Activated effector memory CD4-positive, alpha-beta T cell treated with Interleukin-2 at 50 U/mL for 16 hours (primary cell): ENCODE measurements at places on chromosomes 4 and X.
A peak's percentile ranks its signal among the peaks of the same experiment; 100 is the strongest.

DNA sequence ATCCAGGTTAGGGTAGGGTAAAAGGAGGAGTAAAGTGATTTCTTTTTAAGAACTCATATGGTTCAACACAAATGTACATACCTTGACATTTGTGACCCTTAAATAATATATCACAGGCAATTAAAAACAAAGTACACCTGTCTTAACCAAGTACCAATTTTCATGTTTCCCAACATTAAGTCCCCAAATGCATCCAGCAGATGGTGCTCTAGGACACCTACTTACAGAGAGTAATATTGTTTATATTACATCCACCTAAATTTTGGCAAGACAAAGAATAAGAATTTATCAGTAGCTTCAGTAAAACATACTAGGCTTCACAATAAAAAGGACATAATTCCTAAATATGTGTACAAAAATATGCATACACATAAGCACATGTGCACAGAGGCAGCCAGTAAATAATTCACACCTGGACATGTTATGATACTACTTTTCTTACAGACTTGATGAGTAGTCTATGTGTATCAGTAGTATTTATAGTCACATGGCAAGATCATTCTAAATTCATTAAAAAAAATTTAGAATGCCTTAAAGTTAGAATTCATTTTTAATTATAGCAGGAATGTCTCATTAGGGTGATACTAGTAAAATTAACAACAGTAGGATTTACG is 219.7 kb downstream of the DCLK2 start:
- DNase-seq: no peak

DNA sequence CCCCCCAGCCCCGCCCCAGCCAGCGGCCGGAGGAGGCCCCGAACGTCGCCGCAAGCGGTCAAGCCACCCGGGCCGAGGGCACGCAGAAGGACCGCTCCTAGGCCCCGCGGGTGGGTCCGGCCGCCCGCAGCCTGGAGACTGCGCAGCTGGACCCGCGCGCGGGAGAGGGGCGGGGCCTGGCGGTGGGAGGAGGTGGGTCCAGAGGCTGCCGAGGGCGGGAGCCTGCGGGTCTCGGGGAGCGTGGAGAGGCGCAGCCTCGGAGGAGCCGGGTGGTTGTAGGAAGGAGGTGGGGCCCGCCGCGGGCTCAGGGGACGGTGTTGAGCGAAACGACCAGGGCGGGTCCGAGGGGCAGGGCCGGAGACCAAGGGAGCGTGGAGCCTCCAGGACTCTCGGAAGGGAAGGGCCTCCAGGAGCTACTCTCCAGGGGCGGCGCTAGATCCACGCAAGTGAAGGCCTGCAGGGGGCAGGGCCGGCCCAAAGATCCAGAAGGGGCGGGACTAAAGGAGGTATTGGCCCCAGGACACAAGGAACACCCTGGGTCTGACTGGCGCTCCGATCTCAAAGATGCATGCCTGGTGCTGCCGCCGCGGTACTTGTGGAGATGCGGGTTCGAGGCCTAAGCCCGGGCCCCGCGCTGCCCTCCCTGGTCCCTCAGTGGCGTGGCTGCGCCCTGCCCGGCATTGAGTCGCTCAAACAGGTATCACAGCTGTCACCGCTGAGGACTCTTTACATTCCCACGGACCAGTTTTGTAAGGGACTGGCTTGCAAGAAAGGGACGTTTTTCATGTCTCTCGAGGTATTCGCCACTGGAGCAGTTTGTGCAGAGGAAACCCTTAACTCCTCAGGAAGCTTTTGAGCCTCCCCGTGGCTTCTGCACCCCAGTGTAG is 5.9 kb downstream of the TIMM17B start:
- DNase-seq: peak; percentile 68

- DNase-seq: no peak
These were observed 173.1 kb downstream of the STK32B start for GRCh38 chr4:5224340-5224739.

DNA sequence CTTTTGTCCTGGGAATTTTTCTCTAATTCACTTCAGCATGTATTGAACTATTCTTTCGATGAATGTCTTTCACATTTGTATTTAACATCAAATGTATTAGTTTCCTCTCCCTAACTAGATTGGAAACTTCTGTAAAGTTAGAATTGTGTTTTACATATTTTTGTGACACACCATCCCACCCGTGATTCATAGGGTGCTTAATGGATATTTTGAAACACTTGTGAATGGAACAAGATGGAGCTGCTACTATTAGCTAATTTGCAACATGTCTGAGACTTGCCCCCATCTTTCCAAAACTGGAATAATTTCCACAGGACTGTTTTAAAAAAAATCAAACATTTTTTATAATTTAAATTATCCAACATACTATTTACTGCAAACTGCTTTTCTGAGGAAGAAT is 30.2 kb upstream of the GNPDA2 start:
- no peak for DNase-seq

- no peak for DNase-seq
These were observed 903.8 kb downstream of the STIM2 start for GRCh38 chr4:27764526-27764837.

DNA sequence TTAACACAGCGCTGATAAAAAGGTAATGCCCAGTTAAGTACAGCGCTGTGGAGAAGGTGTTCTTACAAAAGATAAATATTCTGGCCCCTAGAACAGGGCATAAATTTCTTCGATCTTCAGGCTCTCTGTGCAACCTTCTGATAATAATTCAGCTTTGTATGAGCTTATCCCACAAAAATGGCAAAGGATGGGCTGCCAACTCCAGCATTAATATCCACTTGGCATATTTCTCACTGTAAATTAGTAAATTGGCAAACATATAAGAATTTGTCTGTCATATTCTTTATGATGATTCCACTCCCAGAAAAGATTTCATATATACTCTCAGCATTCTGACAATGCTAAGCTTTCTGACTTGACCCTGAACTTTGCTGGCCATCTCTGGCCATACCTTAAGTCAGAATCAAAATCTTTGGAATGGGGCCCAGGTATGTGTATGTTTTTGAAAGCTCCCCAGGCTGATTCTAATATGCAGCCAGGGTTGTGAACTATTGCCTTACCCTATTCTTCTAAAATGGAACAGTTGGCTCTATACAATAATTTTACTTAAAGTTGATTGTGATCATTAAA is 134.8 kb downstream of the FRYL start:
- no peak for DNase-seq

GRCh38 chr4:184351560-184352451 is 122.5 kb downstream of the IRF2 start:
- no peak for DNase-seq

DNA sequence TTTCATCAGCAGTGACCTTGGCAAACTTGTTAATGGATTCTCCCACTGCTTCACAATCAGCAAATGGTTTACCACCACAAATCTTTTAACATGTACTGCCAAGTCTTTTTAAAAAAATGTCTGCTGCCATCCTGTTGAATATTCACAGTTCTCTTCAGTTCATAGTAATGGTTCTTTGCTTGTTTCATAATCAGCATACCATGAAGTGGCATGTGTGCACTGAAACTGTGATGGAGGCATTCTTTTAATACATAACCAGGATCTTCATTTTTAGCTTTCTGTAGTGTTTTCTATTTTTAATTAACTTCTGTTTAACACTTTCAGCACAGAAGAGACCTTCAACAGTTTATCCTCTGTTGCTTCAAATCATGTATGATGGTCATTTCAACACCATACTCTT is 230.1 kb upstream of the ARSJ start:
- no peak for DNase-seq

DNA sequence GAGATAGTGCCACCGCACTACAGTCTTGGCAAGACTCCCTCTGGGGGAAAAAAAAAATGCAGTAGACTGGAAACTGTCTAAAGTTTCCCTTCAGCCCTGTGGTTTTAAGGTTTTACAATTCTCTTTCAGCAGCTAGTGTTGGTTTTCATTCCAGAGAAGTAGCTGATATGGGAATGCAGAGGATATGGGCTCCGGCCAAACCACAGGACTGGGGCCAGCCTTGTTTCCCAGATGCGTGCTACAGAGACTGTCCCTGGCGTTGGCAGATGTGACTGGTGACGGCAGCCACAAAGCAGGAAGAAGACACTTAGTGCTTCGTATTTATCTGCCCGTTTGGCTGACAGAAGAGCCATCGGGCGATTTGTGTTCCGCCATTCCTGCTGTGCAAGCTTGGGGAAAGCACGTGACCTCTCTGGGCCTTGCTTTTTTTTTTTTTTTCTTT is 43.2 kb downstream of the ZBTB49 start:
- no peak for DNase-seq

DNA sequence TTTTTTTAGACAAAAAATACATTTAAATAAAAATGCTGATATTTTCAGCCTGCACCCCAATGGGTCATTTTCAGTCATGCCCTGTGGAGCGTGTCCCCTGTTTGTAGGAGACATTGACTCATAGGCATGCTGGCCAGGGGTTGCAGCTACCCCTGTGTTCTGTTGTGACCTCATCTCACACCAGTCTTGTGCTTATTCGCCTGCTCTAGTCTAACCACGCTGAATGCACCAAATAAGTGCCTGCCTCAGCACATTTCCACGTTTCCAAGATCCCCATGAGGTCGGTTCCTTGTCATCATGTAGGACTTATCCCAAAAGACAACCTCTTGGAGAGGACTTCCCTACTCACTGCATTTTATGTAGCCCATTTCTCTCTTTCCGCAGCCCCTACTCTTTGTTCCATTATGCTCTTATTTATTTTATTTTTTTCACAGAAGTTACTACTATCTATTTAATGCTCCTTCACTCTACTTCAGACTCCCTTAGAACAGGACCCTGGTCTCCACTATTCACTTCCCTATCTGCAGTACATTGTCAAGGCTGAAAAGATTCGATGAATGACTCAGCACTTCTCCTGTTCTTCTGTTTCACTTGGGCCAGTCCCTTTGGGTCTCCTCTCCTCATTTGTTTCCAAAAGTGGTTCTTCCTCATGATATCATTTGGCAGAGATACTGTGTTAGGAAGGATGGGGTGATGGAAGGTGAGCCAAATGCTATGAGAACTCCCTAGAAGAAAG is 109.7 kb downstream of the MSL3 start:
- DNase-seq: no peak

DNA sequence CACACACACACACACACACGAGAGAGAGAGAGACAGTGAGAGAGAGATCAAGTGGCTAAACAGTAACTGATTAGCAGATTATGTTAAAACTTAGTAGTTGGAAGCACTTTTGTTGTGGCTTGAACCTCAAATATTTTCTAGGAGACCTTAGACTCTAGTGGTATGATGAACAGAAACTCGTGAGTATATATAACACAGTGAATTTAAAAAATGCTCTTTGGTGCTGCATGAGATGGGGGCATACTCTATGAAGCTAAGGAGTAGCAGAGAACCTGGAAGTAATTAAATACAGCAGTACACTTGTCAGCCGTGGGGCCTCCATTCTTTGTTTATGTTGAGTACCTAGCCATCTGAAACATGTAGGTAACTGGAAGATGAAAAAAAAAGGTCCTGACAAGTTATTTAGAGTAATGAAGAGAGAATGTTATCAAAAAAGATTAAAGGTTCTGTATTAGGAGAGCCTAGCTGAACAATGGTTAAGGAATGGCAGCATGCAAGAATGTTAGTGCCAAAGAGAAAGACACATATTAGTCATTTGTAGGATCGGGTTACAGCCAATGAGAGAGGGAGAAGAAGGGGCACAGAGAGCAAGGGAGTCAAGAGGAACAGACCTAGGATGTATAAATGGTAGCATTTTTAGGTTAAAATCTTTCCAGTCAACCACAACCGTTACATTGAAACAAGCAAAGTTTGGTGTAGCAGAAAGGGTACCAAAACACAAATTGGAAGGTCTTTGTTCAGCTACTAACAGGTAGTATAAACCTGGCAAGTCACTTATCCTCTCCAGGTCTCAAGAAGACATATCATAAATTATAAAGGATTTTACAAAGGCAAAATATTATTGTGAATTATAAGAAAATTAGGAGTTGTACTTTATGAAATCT is 316.7 kb upstream of the DIPK2B start:
- DNase-seq: no peak

GRCh38 chrX:12137951-12138360 is 317 bp upstream of the FRMPD4 start:
- DNase-seq: no peak
